Neural crest cell (in vitro differentiated cells): ENCODE measurements at places on chromosomes 1 and 21. TPM values are rescaled to one million over a fixed set of nuclear protein-coding genes. Genes with fewer than 3 reads are reported as not detected.

- no peak for DNase-seq
- peaks cover 7% of the 10 kb centered on the region for H3K27me3 ChIP-seq
- peak overlapping the region; percentile 21 for H3K27ac ChIP-seq
- peaks cover 24% of the 10 kb centered on the region for H3K4me1 ChIP-seq
Observed at GRCh38 chr1:85463731-85464496, 1.0 kb downstream of the DDAH1 start.

DNA sequence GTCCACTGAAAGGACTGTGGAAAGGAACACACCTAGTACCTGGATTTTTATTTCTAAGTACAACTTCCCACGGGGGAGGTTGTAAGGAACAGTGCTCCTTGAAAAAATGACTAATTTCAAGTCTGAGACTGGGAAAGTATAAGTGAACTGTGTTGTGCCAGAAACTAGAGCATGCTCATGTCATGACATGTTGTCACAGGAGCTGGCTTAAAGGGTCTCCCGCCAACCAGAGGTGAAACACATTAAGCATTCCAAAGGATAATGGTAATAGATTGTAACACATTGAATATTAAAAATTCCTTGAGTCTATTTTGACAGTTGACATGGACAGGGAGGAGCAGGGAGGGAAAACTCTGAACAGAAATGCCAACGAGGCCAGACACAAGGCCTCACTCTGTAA lies 6.3 kb downstream of the ATP2B4 start:
- no peak overlapping the region for H3K27ac ChIP-seq
- no peak overlapping the region for H3K4me3 ChIP-seq
- no peak for DNase-seq
- H3K36me3 ChIP-seq, result no peaks in the 10 kb centered on the region
- H3K4me1 ChIP-seq, result peaks cover 43% of the 10 kb centered on the region
- peaks cover 25% of the 10 kb centered on the region for H3K27me3 ChIP-seq

DNA sequence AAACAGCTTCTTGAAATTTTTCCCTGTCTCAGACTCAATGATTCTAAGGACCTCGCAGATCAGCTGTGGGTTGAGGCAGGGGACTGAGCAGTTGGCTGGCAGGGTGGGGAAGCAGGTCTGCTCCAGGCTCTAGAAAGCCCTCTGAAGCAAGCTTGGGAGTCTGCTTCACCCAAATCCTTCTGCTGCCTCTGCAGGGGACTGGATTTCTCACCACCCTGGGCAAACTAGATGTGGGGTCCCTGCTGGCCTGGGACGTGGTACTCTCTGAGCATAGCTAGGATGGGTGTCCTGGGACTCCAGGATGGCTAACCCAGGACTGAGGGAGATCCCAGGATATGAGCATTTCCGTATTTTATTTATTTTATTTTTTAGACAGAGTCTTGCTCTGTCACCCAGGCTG lies 89.3 kb downstream of the LAMC2 start:
- no peaks in the 10 kb centered on the region for H3K27me3 ChIP-seq
- H3K27ac ChIP-seq, result no peak overlapping the region
- H3K36me3 ChIP-seq, result no peaks in the 10 kb centered on the region
- no peak overlapping the region for H3K4me3 ChIP-seq
- H3K4me1 ChIP-seq, result peaks cover 30% of the 10 kb centered on the region

The CSMD2 gene
- 0.40 and 0.45 TPM in 2 replicates for total RNA-seq

The ICOSLG gene
- total RNA-seq, result 0.07 and 0.09 TPM in 2 replicates

The RBBP4 gene
- total RNA-seq, result 492 and 494 TPM in 2 replicates
